ENCODE measurements at places on chromosomes 5 and 9. TPM values are rescaled to one million over a fixed set of nuclear protein-coding genes. Genes with fewer than 3 reads are reported as not detected.

The UNC5A gene
- not detected for total RNA-seq

The HRH2 gene
- total RNA-seq, result 0.79 TPM

- no peak for DNase-seq
These were observed 53.0 kb downstream of the TSSK1B start for GRCh38 chr5:113381791-113382190.

DNA sequence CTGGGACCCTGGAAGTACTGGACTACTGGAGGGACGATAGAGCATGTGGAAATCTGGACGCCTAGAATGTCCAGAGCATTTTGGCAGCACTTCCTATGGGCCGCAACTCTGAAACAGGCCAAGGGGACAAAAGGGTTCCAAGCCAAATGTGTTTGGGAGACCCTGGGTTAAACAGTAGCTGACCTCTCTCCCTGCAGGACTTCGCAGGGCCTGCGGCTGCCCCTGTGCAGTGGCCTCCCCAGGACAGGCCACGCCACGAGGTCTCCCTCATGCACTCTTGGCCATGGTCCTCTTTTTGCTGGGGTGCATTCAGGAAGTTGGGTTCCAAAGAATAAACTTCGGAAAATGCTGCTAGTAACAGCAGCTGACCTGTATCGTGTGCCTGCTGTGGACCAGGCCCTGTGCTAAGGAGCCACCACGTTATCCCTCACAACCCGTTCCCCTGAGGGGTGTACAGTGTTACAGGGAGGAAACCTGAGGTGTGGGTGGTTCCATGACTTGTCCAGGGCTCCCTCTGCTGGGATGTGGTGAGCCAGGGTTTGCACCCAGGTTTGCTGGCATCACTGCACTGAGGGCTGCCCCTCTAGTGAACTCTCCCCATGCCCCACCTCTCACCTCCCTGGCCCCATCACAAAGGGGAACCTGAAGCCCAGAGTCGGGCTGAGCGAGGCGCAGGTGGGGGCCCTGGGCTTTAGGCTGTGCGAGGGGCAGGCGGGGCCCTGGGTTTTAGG lies 79.4 kb downstream of the AMBP start:
- DNase-seq, result no peak

DNA sequence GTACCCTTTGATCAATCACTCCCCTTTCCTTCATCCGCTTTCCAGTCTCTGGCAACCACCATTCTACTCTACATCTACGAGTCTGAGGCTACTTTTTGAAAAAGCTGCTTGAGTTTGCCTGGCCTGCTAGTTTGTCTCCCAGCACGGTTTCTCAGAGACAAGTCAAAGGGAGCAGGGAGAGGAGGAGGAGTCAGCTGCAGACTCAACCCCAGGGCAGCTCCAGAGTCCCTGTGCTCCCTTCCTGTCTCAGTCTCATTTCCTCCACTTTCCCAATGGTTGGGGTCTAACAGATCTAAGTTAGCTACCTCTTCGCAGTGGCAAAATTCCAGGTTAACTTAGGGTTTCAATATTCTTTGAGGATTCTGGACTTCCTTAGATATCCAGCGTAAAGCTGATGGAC lies 80.0 kb upstream of the PCA3 start:
- no peak for DNase-seq

- DNase-seq, result no peak
These were observed 223.2 kb downstream of the TLR4 start for GRCh38 chr9:117927354-117927753.

Data from transverse colon (tissue), 4 donors.